Cerebellar cortex (tissue), 1 donor: ENCODE measurements at places on chromosomes 6 and 20.
A peak's percentile ranks its signal among the peaks of the same experiment; 100 is the strongest.

DNA sequence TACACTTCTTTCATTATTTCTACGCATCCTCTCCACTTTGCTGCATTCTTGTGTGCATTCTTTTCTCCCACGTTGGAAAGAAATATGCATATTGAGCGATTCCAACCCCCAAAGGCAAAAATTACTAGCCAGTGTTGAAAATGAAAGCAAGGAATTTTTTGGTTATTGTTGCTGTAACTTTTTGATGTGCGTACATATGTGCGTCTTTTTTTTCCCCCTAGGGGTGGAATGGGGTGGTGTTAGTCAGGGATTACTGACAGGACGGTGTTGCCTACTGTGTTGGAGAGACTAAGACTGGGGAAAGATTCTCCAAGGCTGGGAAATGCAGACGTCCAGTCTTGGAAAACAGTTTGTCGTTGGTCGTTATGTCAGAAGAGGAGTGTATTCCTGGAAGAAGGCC, 44.2 kb upstream of the ESR1 start:
- DNase-seq, result no peak

GRCh38 chr6:101700655-101701054, 307.1 kb downstream of the GRIK2 start:
- DNase-seq, result no peak

DNA sequence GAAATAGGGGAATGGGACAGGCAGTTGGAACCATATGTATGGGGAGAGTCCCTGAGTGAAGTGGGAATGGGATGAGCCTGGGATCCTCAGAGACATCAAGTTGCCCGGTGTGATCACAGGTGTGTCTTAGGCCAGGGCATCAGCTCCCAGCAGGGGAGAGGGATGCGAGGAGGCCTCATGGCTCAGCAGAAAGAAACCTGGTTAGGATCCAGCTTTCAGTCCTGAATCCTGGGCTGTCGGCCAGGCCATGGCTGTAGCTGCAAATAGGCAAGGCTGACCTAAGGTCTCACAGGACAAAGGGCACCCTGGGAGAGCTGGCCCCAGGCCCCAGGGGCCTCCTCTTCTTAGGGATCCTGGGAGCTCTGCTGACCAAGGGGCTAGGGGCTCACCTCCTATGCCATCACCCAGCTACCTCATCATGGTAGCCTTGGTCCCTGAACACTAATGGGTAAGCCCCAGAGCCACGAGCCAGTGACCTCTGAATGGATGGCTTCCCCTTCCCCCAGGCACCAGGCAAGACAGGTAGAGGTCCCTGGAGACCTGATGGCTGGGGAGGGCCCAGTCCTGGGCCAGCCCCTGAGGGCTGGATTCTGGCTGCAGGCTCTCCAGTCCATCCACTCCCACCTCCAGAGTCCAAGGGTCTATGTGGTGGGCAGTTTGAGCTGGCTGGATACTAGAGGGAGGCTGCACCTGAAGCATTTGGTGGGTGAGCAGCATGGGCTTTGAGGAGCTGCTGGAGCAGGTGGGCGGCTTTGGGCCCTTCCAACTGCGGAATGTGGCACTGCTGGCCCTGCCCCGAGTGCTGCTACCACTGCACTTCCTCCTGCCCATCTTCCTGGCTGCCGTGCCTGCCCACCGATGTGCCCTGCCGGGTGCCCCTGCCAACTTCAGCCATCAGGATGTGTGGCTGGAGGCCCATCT, at the start of gene SLC22A7:
Gene SLC22A7, plus strand, starts transcription at position 617 of the 921 bp plus-strand sequence. Its CDS starts 99 bp downstream, at position 716.
- peak; percentile 39 for DNase-seq

- no peak for DNase-seq
Observed at GRCh38 chr6:111605100-111605751, 452 bp downstream of the TRAF3IP2 start.

GRCh38 chr20:61445138-61445537, 193.1 kb downstream of the CDH4 start:
- no peak for DNase-seq

- no peak for DNase-seq
Observed at GRCh38 chr20:23585808-23586734, 17.8 kb upstream of the CST9L start.

DNA sequence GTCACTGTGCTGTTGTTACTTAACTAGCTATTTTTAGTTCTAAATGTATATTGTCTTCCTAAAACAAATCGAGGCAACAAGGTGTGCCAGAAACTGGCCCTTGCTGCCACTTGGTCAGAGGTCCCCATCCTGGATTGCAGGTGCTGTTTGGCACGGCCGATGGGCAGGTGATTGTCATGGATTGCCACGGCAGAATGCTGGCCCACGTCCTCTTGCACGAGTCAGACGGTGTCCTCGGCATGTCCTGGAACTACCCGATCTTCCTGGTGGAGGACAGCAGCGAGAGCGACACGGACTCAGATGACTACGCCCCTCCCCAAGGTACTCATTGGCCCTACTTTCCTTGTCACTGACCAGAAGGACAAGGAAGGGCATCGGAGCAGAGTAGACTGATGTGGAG, 111.0 kb upstream of the TMEM181 start:
- peak; percentile 57 for DNase-seq
